GM23248 (cell line): ENCODE measurements at places on chromosomes 3 and 15. TPM values are rescaled to one million over a fixed set of nuclear protein-coding genes. Genes with fewer than 3 reads are reported as not detected.

THPO gene
- not detected in 2 replicates for polyA plus RNA-seq

ROPN1 gene
- polyA plus RNA-seq, result not detected in 2 replicates

CORO2B gene
- polyA plus RNA-seq, result 2.7 and 3.7 TPM in 2 replicates

FBLN2 gene
- polyA plus RNA-seq, result 447 and 468 TPM in 2 replicates

CSK gene
- 11.0 and 12.0 TPM in 2 replicates for polyA plus RNA-seq

GOLGA8S gene
- not detected in 2 replicates for polyA plus RNA-seq

CPNE9 gene
- not detected in 2 replicates for polyA plus RNA-seq

ADAMTS17 gene
- polyA plus RNA-seq, result not detected in 2 replicates

CSPG4 gene
- polyA plus RNA-seq, result 5.3 and 5.6 TPM in 2 replicates

NPAP1 gene
- polyA plus RNA-seq, result not detected in 2 replicates

ADGRG7 gene
- not detected in 2 replicates for polyA plus RNA-seq

CHRM5 gene
- 0.05 TPM in 1 of 2 replicates, not detected in the other for polyA plus RNA-seq

FAM174B gene
- polyA plus RNA-seq, result 1.8 and 3.1 TPM in 2 replicates

CPLX3 gene
- polyA plus RNA-seq, result not detected in 2 replicates

IL17RE gene
- 0.24 and 0.27 TPM in 2 replicates for polyA plus RNA-seq
